GM23338 (cell line): ENCODE measurements at places on chromosomes 5 and 9. TPM values are rescaled to one million over a fixed set of nuclear protein-coding genes. Genes with fewer than 3 reads are reported as not detected.

FCN2 gene
- not detected in 2 replicates for total RNA-seq

CDKN2B-AS1 gene
- total RNA-seq, result 0.14 TPM in 1 of 2 replicates, not detected in the other

DNA sequence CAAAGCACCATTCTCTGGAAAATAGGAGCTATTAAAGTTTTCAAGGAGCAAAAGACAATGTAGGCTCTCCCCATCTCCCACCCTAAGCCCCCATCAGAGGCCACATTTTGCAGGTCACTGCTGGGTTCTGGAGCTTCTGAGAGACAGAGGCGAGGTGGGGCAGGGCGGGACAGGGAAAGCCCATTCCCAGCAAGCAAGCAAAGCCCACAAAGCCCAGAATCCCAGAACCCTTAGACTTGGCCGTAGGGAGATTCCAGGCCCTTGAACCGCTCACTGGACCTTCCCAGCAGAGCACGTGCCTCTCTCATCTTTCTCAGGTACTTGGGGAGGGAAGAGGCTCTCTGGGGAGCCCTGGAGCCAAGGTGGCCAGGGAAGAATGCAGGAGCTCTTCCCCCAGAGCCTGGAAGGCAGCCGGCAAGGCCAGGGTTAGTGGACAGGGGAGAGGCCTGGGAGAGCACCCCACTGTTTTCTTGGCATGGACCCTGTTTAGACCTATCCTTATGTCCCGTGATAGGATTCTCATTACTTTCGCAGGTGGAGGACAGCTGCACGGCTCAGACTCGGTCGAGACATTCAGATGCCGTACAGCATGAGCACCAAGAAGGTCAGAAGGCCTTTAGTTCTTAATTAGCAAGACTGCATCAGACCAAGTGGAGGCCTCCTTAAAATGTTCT, 52.4 kb downstream of the ZNF354C start:
- no peak for DNase-seq

DNA sequence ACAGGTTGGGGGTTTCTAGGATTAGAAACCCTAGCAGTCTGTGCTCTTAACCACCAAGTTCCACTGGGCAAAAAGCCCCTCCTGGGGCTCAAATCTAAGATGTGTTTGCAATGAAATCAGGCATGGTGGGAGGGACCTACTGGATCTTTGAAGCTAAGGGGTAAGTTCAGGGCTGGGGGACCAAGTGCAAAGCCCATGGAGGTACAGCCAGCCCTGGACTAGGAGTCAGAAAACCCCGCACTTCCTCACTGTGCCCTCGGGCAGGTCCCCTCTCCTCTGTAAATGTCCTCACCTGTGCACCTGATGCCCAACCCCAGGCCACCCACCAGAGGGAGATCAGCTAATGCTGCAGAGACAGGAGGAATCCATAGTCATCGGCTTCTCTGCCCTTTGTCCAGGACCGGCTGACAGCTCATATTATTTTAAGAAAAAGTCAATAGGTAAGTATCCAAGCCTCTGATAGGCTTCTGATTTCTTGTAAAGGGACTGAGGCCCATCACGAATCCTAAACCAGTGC, 138.3 kb downstream of the PAX5 start:
- DNase-seq, result no peak

- DNase-seq, result no peak
Observed at GRCh38 chr9:99593610-99594009, 228.1 kb upstream of the NR4A3 start.
